ENCODE measurements at places on chromosomes 2 and 18.

- DNase-seq: no peak
Measured at GRCh38 chr18:5693699-5694294, 150.0 kb upstream of the EPB41L3 start.

DNA sequence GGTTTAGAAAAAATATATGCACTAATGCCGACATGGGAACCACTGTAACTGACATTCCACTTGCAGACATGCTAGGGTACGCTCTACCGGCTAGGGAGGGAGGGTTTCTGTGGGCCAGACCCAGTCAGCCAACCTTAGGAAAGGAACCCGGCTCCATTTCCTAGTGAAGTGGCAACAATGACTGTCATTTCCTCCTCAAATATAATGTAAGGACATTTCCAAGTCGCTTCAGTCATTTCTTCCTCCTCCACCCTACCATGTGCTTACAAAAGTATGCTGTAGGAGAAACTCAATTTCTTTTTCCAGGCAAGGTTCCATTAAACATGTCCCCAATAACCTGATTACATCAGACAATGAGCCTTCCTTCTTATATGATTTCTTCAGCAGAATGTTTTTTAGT is 64.3 kb upstream of the PSMD14 start:
- no peak for DNase-seq

DNA sequence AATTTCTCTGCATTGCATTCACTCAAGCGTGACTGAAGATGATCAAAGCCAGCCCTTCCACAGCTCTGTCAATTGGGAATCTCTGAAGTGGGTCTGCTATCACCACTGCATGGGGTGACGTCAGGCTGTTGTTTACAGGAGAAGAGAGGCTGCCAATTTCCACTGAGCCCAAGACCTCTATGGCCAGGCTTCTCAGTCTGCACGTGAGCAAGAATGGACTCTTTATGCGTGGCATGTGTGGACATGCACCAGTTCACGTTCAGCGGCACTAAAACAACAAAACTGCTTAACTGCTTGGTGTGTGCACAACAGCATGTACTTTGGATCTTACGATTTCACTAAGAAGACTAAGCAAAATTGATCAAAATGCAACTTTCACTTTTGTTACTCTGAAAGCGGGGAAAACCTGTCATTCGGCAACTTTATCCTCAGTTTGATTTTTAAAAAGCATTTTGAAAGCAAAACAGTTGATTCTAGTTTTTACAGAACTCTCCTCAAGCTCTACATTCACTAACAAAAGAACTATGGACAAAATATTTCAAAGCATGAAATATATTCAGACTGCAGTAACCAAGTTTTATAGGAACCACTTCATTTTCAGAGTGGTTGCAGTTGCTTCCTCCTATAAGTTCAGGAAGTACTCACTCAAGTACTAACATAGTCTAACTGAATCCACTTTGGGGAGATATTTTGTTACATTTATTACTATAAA is 77.0 kb upstream of the SERTAD2 start:
- DNase-seq: peak; percentile 20

DNA sequence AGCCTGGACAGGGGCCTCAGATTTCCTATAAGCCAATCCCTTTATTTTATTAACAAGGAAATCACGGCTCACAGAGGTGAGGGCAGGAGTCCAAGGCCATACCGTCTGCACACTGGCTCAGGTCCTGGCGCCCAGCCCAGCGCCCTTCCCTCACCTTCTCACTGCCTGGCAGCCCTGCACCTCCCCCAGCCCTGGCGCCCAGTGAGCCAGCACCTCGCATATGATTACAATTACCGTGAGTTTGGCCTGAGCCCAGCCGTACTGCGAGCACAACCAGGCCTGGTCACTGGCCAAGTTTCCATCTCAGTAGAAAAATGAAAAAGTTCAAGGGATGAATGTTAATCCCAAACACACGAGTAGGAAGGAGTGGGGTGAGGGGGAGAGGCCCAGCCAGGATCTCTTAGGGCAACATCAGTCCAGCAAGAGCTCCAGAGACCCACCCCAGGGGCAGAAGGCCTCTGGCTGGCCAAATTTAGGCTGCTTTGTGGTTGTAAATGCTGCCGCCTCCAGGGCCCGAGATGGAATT is 68.4 kb downstream of the MCFD2 start:
- no peak for DNase-seq
